Activated CD8-positive, alpha-beta memory T cell treated with anti-CD3 and anti-CD28 coated beads for 1 hour (primary cell): ENCODE measurements at places on chromosomes 4 and X.
A peak's percentile ranks its signal among the peaks of the same experiment; 100 is the strongest.

GRCh38 chrX:135389243-135389642, 32.5 kb upstream of the SMIM10L2A start:
- DNase-seq, result no peak

DNA sequence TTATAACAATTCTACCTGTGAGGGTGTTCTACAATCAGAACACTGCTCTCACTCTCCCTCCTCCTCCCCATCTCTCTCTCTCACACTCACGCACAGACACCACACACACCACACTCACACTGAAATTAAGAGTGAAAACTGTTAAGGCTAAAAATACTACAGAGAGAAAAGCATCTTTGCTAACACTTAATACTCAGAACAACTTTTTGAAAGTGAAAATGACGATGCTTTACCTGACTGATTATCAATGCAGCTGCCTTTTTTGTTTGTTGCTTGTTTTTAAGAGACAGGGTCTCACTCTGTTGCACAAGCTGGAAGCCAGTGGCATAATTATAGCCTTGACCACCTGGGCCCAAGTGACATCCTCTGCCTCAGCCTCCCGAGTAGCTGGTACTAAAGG, 222.4 kb downstream of the APBB2 start:
- DNase-seq, result no peak

GRCh38 chrX:124341396-124342132, 4.8 kb upstream of the SH2D1A start:
- no peak for DNase-seq

GRCh38 chrX:24498181-24498580, 33.1 kb downstream of the PDK3 start:
- DNase-seq, result no peak

GRCh38 chrX:52576946-52577345, 60.1 kb upstream of the XAGE1B start:
- no peak for DNase-seq

- no peak for DNase-seq
Measured at GRCh38 chrX:108090491-108091263, 665 bp downstream of the PSMD10 start.

- DNase-seq, result peak; percentile 24
Measured at GRCh38 chr4:73257234-73257633, 1.4 kb downstream of the ANKRD17 start.

DNA sequence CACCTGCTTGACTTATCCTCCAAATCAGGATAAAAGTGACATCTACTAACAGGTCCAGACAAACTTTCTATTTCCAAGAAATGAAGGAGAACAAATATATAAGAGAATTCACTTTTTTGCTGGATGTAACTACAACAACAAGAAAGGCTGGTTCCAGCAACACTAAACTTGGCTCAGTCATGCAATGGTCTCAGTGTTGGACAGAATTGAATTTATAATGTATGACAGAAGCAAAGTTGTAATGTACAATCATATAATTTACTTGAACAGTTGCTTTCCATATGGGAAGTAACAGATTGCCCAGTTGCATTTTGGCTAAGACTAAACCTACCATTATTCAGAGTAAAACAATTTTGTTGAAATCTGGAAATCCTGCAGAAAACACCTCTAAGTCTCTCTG, 183.3 kb upstream of the INTU start:
- DNase-seq, result no peak

DNA sequence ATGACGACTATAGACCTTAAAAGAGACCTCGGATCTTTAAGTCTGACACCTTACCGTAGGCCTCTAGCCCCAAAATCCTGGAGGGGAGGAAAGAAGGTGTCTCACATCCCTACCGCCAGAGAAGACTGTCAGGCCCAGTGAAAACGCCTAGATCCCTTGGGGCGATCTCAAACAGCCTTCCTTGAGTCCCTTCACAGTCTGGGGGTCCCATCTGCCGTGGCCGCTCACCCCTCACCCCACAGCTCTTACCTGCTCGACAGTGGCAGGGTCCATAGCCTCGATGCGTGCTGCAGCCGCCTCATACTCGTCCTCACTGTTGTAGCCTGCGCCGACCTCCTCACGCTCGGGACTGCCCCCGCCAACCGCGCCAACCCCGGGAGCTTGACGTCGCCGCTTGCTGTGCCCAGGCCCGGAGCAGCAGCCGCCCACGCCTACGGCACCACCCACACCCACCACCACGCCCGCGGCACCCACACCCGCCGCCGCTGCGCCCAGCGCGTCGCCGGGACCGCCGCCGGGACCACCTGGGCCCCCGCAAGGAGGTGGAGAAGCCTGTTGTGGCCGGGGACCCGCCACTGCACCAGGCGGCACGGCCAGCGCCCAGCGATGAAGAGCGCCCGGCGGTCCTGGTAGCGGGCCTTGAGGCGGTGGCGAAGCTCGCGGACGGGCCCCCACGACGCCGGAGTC, 536 bp downstream of the OTUD5 start:
- no peak for DNase-seq

DNA sequence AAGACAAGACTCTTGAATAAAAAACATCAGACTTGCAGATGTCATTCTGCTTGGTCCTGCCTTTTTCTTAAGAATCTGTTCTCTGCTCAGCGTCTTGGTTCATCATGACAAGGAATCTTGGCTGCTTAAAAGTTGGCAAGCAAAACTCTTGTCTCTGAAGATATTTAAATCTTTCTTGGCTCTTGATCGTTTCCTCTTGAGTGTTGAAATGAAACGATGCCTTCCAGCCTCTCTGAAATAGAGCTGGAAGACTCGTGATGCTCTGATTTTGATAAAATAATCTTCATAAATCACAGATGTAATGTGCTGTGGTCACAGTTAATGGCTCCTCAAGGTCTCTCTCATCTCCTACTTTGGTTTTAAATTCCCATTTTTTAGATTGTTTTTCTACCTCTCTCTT, 39.9 kb upstream of the TMEM192 start:
- DNase-seq, result no peak
